Activated CD4-positive, alpha-beta T cell treated with anti-CD3 and anti-CD28 coated beads for 36 hours (primary cell): ENCODE measurements at places on chromosomes 2 and 18. TPM values are rescaled to one million over a fixed set of nuclear protein-coding genes. Genes with fewer than 3 reads are reported as not detected.

The CAVIN2 gene
- not detected for total RNA-seq

The ZNF512 gene
- total RNA-seq: 34.5 TPM

The RBBP8 gene
- total RNA-seq: 74.3 TPM

The GALNT5 gene
- total RNA-seq: not detected

The WDR33 gene
- 76.3 TPM for total RNA-seq

The ING5 gene
- total RNA-seq: 38.4 TPM

The DNAH7 gene
- not detected for total RNA-seq

The FRZB gene
- not detected for total RNA-seq

The IL37 gene
- total RNA-seq: not detected

The GCG gene
- not detected for total RNA-seq

The MYOM1 gene
- total RNA-seq: 0.95 TPM

The RPRM gene
- total RNA-seq: not detected

The RESP18 gene
- not detected for total RNA-seq

The NOP58 gene
- 180 TPM for total RNA-seq

The SLC30A3 gene
- total RNA-seq: 0.86 TPM

The GRHL1 gene
- 0.53 TPM for total RNA-seq

The C2orf80 gene
- not detected for total RNA-seq

The FBXO48 gene
- 2.0 TPM for total RNA-seq

The MALL gene
- 2.0 TPM for total RNA-seq

The ABCG5 gene
- total RNA-seq: not detected

The AQP12A gene
- not detected for total RNA-seq

The SCYGR4 gene
- not detected for total RNA-seq

The FSIP2 gene
- total RNA-seq: 0.28 TPM

The PLB1 gene
- 1.1 TPM for total RNA-seq

The ANTXR1 gene
- total RNA-seq: 0.32 TPM

The RGPD3 gene
- total RNA-seq: 0.14 TPM

The SCTR gene
- not detected for total RNA-seq

The KYNU gene
- not detected for total RNA-seq

The CCDC74A gene
- 3.5 TPM for total RNA-seq

The PROC gene
- total RNA-seq: not detected

The RNMT gene
- total RNA-seq: 64.3 TPM

The CNTNAP5 gene
- not detected for total RNA-seq

The CDH7 gene
- not detected for total RNA-seq

The COX7A2L gene
- total RNA-seq: 103 TPM

The PIK3C3 gene
- 51.7 TPM for total RNA-seq

The GALNT13 gene
- total RNA-seq: not detected

The ABCG8 gene
- total RNA-seq: not detected

The EN1 gene
- not detected for total RNA-seq

The GREB1L gene
- not detected for total RNA-seq

The TCF7L1 gene
- total RNA-seq: 0.07 TPM

The APCDD1 gene
- not detected for total RNA-seq

The CYP26B1 gene
- not detected for total RNA-seq

The PRKAG3 gene
- not detected for total RNA-seq

The RTP5 gene
- 0.07 TPM for total RNA-seq

The FIGN gene
- not detected for total RNA-seq

The FBXO41 gene
- total RNA-seq: 29.5 TPM

The TUBA4B gene
- not detected for total RNA-seq

The ALLC gene
- total RNA-seq: not detected

The SEMA4C gene
- total RNA-seq: 7.5 TPM

The GALNT3 gene
- 3.0 TPM for total RNA-seq

The RTKN gene
- total RNA-seq: 2.5 TPM

The RNU2-63P gene
- total RNA-seq: 1.7 TPM

The MEX3C gene
- 46.7 TPM for total RNA-seq

The PRSS56 gene
- not detected for total RNA-seq

The CYP27C1 gene
- not detected for total RNA-seq

The C2orf15 gene
- total RNA-seq: 0.87 TPM

The ACMSD gene
- total RNA-seq: not detected

The DSC1 gene
- total RNA-seq: not detected
